ENCODE measurements at places on chromosomes 11 and 22.
A peak's percentile ranks its signal among the peaks of the same experiment; 100 is the strongest.

GRCh38 chr22:24965822-24966626 is 13.5 kb downstream of the KIAA1671 start:
- peak; percentile 76 for DNase-seq

DNA sequence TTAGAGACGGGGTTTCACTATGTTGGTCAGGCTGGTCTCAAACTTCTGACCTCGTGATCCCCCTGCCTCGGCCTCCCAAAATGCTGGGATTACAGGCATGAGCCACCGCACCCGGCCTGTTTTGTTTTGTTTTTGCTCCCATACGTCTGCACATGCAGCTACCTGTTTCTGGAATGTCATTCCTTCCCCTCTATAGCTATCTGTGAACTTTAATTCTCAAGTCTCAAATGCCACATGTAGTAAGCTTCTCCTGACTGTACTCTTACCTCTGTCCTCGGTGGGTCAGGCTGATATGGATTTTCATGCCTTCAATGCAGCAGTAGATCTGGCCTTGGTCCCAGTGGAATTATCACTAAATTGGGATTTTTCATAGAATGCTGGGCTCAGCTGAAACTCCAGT is 12.4 kb upstream of the SWAP70 start:
- no peak for DNase-seq

GRCh38 chr22:26477341-26477731 is 6.2 kb downstream of the HPS4 start:
- no peak for DNase-seq

GRCh38 chr11:34809191-34810106 is 106.7 kb downstream of the APIP start:
- DNase-seq = no peak

GRCh38 chr22:45511847-45512261 is 9.2 kb downstream of the FBLN1 start:
- DNase-seq = peak; percentile 63

Measured in breast epithelium (tissue), 4 donors.